NCI-H2081 treated with DMSO at 0.1 percent for 48 hours (cell line): ENCODE measurements at places on chromosomes 11 and 22.

GRCh38 chr11:61828379-61828628 is 204 bp downstream of the FADS2 start:
- DNase-seq: no peak

DNA sequence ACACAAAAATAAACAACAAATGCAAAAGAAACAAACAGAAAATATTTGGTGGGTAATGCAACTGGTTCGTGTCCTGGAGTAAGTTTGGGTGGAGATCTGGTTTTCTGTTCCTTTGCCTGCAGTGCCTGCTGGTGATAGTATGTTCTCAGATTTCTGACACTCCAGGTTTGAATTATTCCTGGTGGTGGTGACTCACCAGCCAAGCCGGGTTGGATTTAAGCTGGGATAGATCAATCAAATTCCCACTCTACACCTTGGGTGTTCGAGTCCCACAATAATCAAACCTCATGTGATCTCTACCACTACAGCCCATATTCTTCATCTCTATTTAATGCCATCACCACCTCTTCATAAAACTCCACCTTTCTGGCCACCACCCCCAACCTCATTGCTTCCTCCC is 421.8 kb downstream of the NTM start:
- DNase-seq: no peak

DNA sequence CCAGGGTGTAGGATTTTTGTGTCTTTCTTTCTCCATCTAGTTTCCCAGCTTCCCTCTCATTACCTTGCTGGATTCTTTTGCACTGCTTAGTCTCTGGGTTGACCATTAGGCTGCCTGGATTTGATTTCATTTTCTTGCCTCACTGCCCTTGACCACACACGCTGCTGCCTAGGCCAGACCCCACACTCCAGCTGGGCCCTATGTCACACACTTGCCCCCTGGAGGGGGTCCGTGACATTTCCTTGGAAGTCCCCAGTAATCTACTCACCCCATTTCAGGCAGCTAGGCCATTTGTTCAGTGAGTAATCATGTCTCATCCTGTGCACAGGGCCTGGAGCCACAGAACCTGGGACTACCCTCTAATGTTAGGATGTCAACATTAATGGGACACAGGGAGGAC is 81.9 kb upstream of the SPON1 start:
- DNase-seq: no peak

DNA sequence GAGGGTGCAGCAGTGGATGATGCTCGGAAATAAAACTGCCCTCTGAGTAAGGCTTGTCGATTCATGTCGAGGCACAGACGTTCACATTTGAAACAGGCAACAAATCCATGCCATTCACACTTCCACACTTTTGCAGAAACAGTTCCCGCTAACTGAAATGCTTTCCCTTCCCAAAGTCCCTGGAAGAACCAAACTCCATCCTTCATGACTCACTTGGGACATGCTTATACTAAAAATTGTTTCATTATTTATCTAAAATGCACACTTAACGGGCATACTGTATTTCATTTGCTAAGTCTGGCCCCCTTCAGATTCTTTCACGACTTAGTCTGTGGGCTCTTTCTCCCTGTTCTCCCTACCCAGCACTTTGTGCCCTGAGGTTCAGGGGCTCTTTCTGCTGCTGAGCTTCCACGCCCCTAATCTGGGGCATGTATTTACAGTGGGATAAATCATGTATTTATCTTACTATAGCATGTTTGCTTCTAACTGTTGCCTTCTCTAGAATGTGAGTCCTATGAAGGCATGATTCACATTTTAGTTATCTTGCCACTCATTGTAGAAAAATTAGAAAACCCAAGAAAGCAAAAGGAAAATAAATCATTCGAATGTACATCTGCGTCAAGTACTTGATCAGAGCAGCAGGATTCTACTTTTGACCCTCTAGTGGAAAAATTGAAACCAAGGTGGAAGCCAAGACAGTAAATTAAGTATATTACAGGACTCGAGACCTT is 12.5 kb downstream of the SCGB1A1 start:
- no peak for DNase-seq

DNA sequence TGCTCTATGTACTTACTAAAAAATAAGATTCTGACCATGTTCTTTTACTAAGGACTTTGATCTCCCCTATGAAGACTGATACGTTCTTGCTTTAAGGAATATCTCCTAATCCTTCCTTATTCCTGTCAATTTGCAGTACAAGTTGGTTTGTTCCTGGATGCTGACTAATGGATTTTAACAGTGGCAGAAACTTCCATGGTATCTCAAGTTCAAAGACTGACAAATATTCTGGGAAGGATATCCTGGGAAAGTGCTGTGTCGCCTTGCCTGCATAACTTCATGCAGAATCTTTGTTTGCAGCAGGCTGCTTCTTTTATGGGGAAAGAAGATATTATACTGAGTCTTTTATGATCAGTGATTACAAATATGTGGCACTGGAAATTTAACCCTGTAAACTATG is 8.4 kb upstream of the OR52J3 start:
- DNase-seq: no peak

GRCh38 chr22:35616043-35616442 is 1.1 kb downstream of the MB start:
- no peak for DNase-seq

GRCh38 chr11:68541991-68542390 is 81.4 kb downstream of the PPP6R3 start:
- no peak for DNase-seq

- no peak for DNase-seq
Observed at GRCh38 chr11:36333897-36334296, 37.8 kb downstream of the PRR5L start.

DNA sequence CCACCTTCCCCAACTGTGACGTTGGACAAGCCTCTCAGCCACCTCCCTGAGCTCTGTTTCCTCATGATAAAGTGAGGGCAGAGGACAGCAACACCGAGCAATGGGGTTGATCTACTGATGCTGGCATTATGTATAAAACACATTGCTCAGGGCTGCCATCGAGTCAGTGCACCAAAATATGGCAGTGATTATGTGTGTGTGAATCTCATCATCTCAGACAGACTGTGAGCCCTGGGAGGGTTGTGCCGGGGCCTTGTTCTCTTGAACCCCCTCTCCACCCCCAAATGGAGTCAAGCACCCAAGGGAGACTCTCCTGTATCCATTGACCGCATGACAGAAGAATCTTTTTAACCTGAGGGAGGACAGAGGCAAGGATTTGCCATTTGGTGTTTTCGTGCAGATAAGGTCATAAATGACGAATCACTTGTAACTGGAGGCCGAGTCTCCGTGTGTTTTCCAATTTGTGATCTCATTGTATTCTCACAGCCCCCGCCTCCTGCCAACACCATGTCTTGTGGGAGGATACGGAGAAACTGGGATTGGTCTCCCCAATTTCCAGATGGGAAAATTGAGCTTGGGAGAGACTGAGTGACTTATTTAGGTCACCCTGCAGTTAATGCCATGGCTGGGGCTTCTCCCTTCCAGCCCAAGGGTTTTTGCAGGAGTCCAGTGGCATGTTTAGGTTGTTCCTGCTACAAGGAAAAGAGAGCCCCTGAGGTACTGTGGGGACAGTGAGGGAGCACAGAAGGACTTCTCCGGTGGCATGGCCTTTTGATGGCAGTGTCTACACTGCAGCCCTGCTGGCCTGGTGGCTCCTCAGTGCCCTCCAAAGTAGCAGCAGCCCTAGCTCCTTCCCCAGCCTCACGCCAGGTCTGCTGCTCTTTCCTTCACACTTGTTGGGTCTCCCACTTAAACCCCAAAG is 52.4 kb downstream of the CHRDL2 start:
- no peak for DNase-seq

DNA sequence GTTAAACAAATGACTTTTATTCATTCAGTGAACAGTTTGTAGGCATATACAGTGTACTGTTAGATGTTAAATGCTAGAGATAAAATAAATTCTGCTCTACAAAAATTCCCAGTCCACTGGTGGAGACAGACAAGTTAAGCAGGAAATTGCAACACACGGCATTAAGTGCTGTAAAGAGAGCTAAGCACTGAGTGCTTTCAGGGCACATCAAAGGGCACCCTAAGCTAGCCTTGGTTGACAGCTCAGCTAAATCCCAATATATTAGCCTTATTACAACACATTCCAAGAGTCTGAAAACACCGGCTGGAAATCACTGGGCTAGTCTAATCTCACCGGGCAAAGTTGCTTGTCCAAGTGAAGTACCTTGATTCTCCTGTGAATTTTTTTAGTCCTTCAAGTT is 55.1 kb downstream of the NOX4 start:
- DNase-seq: no peak

DNA sequence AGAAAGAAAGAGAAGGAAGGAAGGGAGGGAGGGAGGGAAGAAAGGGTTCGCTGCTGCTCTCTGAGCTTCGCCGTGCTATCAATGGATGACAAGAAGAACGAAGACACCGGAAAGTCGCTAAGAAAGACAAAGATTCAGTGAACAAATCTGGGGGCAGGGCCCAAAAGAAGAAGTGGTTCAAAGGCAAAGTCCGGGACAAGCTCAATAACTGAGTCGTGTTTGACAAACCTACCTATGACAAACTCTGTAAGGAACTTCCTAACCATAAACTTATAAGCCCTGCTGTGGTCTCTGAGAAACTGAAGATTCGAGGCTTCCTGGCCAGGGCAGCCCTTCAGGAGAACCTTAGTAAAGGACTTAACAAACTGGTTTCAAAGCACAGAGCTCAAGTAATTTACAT is 2.9 kb upstream of the TTLL1 start:
- no peak for DNase-seq

DNA sequence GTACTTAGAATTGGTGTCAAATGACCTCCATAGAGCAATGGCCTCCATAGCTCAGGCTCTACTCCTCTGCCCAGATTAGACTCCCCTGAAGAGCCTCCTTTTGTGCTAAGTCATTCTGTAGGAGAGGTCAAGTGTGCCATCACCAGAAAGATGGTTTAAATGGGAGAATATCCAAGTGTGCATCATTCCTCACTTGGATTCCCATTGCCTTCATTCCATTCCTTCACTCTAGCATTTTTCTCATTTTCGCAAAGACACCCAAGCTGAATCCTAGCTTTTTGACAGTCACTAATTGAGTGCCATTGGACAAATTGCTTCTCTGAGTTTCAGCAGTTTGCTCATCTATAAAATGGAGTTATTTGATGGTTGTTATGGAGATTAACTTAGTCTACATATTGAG is 16.9 kb downstream of the CLMP start:
- DNase-seq: no peak

DNA sequence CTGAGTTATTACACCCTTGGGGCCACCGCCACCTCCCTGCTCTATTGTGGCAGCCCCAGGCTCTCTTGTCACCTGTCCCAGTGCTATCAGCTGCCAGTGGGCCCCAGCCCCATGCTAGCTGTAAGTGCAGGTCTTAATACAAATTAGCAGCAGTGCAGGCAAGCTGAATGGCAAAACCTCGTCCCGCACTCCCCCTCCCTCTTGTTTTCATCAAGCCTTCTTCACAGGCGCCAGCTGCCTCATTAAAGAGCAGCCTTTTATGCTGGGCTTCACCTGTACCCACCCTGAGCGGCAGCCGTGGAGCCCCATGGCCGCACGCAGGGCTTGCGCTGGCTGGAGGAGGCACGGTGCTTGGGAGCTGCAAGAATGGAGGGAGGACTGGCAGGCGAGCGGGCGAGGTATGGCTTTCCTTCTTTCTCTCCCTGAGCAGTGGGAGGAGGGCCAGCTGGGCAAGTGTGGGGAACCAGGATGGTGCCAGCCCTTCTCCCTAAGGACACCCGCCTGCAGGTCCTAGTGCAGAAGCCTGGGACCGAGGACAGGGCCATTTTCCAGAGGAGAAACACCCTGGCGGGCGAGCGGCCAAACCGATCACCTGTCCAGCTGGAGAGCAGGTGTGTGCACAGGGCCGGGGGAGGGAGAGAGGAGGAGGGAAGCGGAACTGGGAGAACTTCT is 70.7 kb downstream of the FLI1 start:
- peak; percentile 82 for DNase-seq

GRCh38 chr11:26778000-26778757 is 56.3 kb upstream of the SLC5A12 start:
- DNase-seq: no peak

DNA sequence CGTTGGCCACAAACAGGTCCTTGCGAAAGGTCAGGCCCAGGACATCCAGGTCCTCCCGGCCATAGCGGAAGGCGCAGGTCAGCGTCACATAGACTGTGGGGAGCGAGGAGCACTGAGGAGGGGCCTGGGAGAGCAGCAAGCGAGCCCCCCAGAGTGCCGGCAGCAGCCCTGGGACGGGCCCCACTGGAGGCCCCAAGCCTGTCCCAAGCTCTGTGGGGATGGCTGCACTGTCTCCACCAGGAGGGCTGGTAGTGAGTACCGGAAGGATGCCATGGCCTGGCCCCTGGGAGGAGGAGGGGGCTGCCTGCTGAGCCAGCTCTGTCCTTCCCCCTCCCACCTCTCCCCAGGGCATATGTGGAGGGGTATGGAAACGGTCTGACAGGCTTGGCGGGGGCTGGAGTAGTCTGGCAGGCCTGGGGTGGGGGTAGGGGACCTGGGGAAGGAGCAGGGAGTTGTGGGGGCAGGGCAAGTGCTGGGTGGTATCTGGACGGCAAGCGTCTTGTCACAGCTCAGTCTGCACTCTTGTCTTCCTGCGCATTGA is 42.9 kb downstream of the TPBGL start:
- no peak for DNase-seq

DNA sequence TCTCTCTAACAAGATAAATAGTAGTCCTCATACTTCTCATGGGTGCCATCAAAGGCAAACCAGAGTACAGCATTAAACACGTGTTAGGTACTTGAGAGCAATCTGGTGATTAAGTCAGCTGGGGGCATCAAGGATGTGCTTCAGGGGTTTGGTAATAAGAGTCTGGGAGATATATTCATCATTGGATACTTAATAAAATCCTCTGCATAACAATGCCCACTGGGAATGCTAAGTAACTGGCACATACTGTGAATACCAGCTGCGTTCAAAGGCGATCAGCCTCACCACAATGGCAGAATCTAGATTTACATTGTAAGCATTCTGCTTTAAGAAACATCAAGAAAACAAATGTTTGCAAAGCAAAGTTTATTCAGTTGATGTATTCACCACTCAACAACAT is 268.6 kb upstream of the PITPNB start:
- DNase-seq: no peak

GRCh38 chr11:128940156-128940555 is 2.5 kb downstream of the TP53AIP1 start:
- DNase-seq: no peak

DNA sequence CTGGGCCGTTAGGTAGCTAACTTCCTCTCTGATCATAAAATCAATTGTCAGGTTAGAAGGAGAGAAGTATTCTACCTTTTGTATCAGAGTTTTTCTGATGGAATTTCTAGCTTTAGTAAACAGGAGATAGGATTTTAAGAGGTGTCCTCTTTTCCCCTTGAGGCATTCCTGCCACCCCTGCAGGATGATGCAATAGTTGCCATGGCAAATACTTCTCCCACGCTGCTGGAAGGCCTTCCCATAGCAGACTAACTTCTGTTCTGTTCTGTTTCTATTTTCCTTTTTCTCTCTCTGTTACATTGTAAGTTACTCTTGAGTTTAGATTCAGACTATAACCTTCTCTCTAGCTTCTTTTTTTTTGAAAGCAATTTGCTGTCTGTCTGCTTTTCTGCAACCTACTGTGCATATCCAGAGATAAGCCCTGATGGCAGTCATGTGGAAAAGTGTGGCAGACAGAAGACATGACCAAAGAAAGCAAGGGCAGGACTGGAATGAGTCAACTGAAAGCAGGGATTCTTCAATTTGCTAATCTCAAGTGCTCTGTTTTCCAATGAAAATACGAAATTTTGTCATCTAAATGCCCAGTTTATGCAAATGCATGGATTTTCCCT is 679.1 kb downstream of the DLG2 start:
- DNase-seq: no peak

GRCh38 chr11:77039491-77040400 is 5.5 kb downstream of the B3GNT6 start:
- DNase-seq: no peak
